GM04504 (cell line): ENCODE measurements at places on chromosomes 5 and 9.
A peak's percentile ranks its signal among the peaks of the same experiment; 100 is the strongest.

- no peak for DNase-seq
Observed at GRCh38 chr9:70679845-70680244, 265.4 kb upstream of the KLF9 start.

DNA sequence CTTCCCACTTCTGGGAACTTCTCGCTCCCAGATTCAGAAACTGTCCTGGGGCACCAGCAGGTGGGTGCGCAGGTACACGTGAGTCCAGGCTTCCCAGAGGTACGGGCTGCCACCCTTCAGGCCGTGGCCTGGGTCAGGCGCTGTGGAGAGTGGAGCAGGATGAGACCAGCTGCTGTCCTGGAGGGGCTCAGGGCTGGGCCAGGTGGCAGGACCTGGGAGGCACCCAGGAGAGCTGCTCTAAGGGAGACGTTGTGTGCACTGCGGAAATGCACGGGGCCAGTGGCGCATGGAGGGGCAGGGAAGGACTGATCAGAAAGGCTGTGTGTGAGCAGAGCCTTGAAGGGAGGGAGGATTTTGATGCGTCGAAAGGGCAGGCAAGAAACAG lies 135.1 kb upstream of the PHYKPL start:
- DNase-seq: no peak

DNA sequence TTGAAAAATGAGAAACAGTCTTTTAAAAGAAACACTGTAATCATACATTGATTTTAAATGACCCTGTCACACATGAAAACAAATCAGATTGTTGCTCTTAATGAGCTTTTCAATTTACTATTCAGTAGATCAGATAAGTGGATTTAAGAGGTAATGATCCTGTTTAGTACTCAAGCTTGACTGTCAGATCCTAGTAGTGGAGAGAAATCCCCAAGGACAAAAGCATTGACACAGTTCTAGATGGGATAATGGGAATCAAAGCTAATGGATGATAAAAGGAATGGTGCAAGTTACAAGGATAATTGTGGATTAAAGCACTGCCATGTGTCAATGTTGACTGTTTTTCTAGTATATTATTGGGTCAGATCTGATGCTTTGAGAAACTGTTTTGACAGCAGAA lies 142.3 kb upstream of the TLX3 start:
- no peak for DNase-seq

DNA sequence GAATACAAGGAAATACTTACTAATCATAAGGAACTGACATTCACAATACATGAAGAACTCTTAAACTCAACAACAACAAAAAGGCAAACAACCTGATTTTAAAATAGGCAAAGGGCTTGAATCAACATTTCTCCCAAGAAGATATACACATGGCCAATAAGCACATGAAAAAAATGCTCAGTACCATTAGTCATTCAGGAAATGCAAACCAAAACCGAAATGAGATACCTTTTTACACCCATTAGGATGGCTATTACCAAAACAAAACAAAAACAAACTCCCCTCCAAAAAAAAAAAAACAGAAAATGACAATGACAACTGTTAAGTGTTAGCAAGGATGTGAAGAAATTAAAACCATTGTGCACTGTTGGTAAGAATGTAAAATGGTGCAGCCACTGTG lies 104.1 kb upstream of the ZNF462 start:
- DNase-seq: no peak

DNA sequence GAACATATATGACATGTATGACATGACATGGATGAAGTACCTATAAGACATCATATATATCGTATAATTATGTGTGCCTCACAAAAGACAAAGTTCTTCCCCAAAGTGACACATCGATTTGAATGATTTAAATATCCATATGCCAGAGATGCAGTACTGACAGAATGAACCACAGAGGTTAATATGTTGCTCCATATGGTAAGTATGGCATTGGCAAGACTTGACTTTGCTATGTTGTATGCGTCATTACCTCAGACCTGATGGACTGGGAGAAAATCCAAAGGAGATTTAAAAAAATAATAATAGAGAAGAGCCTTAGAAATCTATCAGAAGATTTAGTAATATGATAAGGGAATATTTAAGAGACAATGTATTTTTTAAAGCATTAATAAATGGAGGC lies 263.2 kb downstream of the PJA2 start:
- DNase-seq: no peak

GRCh38 chr9:14245901-14246525 lies 67.9 kb downstream of the NFIB start:
- peak; percentile 2 for DNase-seq

GRCh38 chr9:134566196-134566847 lies 75.3 kb upstream of the COL5A1 start:
- no peak for DNase-seq

DNA sequence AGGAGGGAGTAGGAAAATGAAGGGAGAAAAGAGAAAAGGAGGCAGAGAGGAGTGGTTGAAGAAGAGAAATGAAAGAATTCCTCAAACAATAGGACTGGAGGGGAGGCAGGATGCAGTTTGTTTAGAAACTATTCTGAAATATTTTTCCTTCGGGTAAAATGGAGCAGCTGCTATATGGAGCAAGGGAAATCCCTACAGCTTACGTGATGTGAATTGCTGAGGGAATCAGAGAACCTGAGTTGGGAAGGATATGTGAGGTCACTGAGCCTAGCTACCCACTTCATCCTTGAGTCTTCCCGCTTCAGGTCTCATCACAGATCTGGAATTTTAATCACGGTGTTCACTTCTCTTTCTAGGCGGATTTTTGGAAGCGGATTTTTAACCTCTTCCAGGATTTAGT lies 204.3 kb downstream of the ERCC6L2 start:
- no peak for DNase-seq

DNA sequence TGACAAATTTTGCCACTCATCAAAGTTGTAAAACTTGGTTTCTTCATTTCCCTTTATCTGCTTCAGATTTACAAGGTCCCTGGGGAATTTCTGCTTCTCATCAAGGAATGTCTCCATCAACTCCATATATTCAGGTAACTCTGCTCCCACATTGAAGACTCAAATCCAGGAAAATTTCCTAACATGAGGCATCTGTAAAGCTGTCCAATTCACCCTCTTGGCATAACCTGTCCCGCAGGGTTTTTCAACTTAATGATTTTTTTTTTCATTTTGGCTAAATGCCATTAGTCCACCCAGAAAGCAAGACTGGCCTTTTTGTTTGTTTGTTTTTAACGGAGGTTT lies 50.2 kb upstream of the SLC30A5 start:
- DNase-seq: no peak

DNA sequence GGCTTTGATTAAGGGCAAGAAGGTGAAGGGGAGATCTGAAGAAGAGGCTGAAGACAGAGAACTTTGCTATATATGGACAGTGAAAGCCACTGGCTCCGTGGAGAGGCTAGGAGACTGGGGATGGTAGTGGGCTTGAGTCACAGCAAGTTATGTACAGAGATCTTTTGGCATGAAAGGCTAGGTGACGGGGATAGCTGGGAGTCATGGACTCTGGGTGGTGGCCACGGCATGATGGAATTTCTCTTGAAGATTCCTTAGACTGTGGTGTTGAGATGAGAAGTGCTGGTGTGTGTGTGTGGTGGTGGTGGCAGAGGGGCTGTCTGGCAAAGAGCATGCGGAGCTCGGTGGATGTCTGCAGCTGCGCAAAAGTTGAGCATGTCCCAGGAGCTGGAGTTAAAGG lies 120.6 kb upstream of the STC2 start:
- no peak for DNase-seq

DNA sequence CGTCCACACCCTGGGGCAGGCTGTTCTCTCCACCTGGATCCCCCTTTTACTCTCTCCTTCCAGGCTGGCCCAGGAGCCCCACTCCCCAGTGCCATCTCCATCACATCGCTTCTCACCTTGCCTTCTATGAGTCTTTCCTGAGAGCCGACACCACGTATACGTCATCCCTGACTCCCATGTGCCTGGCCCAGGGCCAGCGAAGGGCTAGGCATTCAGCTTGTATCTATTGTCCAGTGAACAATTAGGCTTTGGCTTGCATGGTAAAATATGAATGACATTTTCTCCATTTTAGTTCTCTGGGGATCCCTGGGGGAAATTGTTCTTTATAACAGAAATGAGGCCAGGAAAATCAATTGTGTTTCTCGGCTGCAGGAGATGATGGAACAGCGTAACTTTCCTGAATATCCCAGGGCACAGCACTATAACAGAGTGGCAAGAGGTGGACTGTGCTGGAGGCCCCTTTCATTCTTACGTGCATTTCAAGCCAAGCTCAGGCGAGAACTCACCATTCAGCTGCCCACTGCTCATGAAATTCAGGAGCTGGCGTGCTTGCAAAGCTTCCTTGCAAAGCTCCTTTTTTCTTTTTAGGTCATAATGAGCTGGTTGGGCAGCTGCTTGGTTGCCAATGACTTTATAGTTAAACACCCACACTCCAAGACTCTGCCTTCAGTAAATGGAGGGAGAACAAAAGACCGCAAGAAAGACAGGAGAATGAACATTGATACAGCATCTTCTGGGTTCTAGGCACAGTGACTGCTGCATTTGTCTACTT lies 37.7 kb downstream of the NSG2 start:
- no peak for DNase-seq

GRCh38 chr5:177310332-177310731 lies 1.4 kb downstream of the MXD3 start:
- DNase-seq: no peak
